ENCODE measurements at places on chromosomes 2 and 18. TPM values are rescaled to one million over a fixed set of nuclear protein-coding genes. Genes with fewer than 3 reads are reported as not detected.

Gene FOXI3
- not detected for total RNA-seq

Gene CCDC102B
- total RNA-seq = 13.4 TPM

Gene SAG
- total RNA-seq = not detected

Gene TTN
- 1.7 TPM for total RNA-seq

Gene CDH19
- total RNA-seq = under 0.01 TPM

Gene GPN1
- 55.4 TPM for total RNA-seq

Gene KRTCAP3
- not detected for total RNA-seq

Gene UGT1A8
- total RNA-seq = 0.12 TPM

Gene MAP3K20
- total RNA-seq = 125 TPM

Gene PDE1A
- total RNA-seq = 20.0 TPM

Gene COL3A1
- total RNA-seq = 1,747 TPM

Gene SP3
- 192 TPM for total RNA-seq

Gene REG3G
- total RNA-seq = not detected

Gene PDCL3
- total RNA-seq = 18.4 TPM

Gene C2orf81
- 1.00 TPM for total RNA-seq

Gene SERPINB12
- total RNA-seq = not detected

Gene LIMS2
- 1.4 TPM for total RNA-seq

Gene NEURL3
- total RNA-seq = not detected

Gene LYPD6B
- not detected for total RNA-seq

Gene MPV17
- total RNA-seq = 48.6 TPM

Gene SERPINB5
- total RNA-seq = not detected

Gene FZD7
- 33.4 TPM for total RNA-seq

Gene MEP1B
- total RNA-seq = not detected

Gene WDR33
- total RNA-seq = 34.0 TPM

Gene CHMP1B
- 50.7 TPM for total RNA-seq

Gene ANTXR1
- 25.6 TPM for total RNA-seq

Gene REG3A
- not detected for total RNA-seq

Gene MC2R
- not detected for total RNA-seq

Gene CPO
- total RNA-seq = 0.12 TPM

Gene SERPINB13
- total RNA-seq = not detected

Gene TEX44
- total RNA-seq = not detected

Gene BOK
- total RNA-seq = 13.6 TPM

Gene SLC11A1
- total RNA-seq = 0.25 TPM

All from uterine smooth muscle cell (primary cell).